ENCODE measurements at places on chromosomes 2 and 18. TPM values are rescaled to one million over a fixed set of nuclear protein-coding genes. Genes with fewer than 3 reads are reported as not detected.
A peak's percentile ranks its signal among the peaks of the same experiment; 100 is the strongest.

- no peak for DNase-seq
These were observed 57.8 kb upstream of the FAM237A start for GRCh38 chr2:206584323-206585116.

TWIST2 gene
- 7.3 TPM for polyA plus RNA-seq

- DNase-seq: no peak
These were observed 2.4 kb upstream of the VPS54 start for GRCh38 chr2:64021578-64021977.

GRCh38 chr2:45300026-45300750, 290.9 kb upstream of the SIX2 start:
- no peak for DNase-seq

UGT1A10 gene
- not detected for polyA plus RNA-seq

DNA sequence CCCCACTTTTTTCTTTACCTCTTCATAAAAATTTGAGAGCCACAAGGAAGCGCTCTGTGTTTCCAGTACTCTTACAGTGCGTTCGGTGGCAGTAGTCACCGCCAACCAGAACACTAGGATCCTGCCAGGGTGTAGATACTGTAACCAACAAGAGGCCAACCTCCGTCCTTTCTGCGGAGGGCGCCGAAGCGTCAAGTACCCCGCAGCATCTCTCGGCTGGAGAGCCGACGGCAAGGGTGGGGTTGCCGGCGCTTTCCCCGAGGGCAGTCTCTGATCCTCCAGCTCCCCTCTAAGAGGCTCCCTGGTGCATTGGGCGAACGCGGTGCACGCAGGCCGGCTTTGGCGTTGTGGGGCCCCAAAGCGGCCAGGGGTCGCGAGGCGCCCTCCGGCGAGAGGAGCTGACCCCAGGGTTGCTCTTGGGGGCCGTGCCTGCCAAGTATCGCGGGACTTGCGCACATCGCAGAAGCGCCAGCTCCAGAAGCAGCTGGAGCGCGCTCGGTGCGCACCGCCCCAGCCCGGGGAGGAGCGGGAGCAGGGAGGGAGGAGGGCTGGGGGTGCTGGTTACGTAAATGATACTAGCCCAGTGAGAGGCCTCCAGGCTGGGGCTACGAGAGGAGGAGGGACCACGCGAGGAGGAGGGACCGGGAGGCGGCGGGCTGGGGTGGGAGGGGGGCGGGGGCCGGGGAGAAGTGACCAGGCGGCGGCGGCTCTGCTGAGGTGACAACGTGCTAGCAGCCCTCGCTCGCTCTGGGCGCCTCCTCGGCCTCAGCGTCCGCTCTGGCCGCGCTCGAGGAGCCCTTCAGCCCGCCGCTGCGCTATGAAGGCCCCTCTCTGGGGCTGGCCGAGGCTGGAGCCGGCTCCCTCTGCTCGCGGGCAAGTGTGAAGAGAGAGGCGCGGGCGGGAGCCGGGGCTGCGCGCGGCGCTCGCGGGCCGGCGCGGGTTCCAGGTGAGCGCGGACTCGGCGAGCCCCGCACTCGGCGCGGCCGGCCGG, at the start of gene GALNT13:
GALNT13 (plus strand) TSS at position 692 of the 991 bp plus-strand sequence.
- DNase-seq: peak; percentile 50

DNA sequence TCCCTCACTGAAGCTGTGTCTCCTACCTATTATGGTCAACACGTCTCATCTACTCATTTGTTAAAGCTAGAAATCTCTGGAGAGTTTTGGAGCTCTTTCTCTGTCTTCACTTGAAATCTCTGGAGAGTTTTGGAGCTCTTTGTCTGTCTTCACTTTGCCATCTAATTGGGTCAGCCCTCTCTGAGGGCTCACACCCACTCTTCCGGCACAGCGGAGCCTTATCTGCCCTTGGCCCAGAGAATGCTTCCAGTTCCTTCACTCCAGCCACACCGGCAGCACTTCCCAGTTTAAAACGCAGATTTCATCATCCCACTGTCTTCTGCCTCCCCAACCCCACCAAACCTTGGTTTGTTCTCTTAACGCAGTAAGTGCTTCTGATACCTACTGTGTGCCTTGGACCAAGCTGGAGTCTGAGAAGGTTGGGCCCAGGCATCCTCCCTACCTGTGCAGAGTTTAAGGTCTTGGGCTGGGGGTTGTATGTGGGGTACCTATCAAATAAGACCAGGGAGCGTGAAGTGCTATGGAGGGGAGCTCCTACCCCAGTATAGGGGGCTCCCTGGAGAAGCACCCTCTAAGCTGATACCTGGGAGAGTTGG, 5.0 kb downstream of the HPCAL1 start:
- DNase-seq: no peak

DLGAP1 gene
- polyA plus RNA-seq: 1.5 TPM

All from hindlimb muscle (tissue), 1 donor.